ENCODE measurements at places on chromosomes 13 and 19.

- DNase-seq = no peak
These were observed 152.4 kb downstream of the TEX29 start for GRCh38 chr13:111472559-111473460.

DNA sequence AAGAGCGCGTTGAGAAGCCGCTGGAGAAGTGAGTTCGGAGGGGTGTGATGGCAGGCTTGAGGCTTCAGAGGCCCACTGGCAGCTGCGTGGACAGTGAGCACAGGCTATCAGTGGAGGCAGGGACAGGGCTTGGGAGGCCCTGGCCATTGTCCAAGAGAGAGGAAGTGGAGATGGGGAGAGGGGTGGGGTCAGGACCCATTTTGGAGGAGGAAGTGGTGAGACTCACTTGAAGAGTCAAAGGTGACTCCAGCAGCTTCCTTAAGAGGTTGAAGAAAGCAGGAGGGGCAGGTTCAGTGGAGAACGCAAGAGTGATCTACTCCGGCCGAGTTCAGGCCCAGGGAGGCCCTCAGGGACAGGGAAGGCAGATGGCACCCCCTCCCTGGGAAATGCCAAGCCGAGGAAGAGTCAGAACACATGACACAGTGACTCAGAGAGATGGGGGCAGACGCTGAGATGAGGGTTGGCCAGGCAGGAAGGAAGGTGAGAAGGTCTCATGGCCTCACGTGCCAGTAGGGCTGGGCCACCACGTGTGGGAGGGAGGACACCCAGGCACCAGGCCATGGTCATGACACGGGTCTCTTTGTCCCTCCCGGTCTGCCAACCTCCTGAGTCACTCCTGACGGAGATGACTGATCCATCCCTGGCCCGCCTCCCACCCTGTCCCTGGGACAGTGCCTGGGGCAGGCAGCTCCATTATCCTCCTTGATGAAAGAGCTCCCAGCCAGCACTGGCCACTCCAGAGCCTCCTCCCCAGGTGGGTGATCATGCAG lies 10.1 kb upstream of the CD22 start:
- DNase-seq = peak; percentile 88

DNA sequence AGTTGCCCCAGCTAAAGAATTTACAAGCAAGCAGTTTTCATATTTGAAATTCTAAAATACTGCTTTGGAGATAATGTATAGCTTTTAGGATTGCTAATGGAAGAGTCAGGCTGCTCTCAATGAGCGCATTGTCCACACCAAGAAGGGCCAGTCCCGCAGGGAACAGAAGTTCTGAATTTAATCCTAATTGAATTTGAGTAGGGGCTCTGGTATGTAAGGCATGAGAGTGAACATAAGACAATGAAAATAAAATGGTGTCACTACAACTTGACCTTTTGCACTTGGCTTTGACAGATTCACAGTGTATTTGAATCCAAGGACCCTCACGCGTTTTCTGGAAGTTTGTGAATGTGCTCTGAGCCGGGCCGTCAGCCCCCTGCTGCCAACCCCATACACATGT lies 32.6 kb downstream of the RAB20 start:
- DNase-seq = no peak

- DNase-seq = no peak
These were observed 37.3 kb downstream of the SOX1 start for GRCh38 chr13:112103961-112104880.

DNA sequence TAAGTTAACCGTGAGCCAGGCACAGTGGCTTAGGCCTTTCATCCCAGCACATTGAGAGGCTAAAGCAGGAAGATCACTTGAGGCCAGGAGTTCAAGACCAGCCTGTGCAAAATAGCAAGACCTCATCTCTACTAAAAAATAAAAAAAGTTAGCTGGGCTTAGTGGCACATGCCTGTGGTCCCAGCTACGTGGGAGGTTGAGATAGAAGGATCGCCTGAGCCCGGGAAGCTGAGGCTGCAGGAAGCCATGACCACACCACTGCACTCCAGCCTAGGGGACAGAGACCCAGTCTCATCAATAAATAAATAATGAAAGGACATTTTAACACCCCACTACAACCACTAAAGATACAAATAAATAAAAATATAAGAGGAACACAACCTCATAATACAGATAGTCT lies 21.6 kb downstream of the LSM14A start:
- no peak for DNase-seq

DNA sequence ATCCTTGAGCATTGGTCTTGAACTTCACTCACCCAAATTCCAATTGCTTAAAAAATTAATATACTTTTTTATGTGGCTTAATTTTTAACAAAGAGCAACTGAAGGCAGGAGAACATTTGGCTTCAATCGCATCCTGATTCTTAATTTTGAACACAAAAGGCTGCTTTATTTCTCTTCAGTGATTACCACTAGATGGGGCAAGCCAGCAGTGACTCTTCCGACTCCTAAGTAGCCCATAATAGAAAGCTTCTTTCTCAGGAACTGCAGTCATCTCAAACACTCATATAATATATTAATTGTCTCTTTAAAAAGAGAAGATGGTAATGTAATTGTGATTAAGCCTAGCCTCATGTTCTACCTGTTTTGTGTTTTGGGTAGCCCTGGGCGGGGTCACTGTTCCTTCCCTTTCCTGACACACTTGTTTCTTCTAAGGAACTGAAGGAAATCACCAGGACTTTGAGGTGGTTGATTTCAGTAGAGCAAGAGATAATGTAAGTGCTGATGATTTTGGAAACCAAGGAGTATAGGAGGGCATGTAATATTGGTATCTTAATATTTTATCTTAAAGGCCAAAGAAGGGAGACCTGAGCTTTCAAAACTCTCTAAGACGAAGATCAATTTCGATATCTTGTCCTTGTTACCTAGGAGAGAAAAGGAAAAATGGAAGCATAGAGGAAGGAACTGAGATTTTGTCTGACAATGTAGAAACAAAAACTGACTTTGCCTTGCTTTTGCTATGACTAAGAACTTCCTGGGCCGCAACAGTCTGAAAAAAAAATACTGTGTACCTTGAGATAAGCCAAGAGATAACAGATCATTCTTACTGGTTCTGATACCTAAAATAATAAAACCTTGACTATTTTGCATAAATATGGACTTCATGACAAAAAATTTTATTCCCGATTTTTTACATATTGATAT lies 73.1 kb downstream of the TNFSF13B start:
- no peak for DNase-seq

DNA sequence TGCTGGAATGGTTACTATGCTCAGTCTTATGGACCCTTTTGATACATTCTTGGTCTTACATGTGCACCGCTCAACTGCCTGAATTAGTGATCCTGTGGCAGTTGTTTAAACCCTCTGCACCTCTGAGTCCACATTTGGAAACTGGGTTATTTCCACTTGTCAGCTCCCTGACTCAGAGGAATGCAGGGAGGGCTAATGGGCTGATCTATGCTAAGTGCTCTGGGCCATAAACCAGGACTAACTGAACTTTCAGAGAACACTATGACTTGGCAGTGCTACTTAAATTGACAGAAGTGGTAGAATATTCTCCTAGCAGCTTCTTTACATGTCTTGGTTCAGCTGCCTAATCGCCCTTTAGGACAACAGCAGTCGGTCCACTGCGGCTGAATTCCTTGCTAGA lies 26.8 kb upstream of the MED4 start:
- DNase-seq = no peak

GRCh38 chr19:38869160-38869835 lies 8.8 kb downstream of the RINL start:
- DNase-seq = no peak

DNA sequence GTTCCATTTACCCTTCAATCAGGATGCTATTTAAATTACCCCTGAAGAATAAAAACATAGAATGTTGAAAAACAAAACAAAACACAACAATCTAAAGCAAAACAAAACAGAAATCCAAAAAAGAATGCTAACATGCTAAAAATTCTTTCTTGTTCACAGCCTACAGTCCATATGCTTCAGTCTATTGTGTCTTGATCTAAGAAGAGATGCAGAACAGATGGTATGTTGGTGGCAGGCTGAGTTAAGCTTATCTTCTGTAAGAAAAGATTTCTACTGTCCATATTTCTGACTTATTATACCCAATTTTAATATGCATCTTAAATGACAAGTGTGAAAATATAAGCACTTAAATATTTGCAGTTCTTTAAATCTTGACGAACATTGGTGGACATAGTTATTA lies 356.1 kb upstream of the SLITRK1 start:
- no peak for DNase-seq

GRCh38 chr19:54297759-54298305 lies 15.1 kb downstream of the LILRA5 start:
- peak; percentile 57 for DNase-seq

DNA sequence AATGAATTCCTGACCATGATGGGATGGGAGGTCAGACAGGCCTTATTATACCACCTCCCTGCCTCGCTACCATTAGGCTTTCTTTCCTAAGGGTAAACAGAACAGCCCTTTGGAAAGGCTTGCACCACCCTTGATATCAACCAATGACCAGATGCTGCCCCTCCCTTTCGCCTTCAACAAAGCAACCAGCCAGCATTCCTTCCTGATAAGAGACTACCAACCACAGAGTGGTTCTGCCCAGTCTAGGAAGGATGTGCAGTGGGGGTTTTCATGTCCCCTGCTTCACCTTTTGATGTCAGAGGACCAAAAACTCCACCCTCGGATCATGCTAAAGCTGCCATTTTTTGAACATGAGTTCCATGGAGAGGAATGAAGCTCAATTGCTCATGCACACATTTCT lies 21.7 kb downstream of the TEX30 start:
- DNase-seq = no peak

- DNase-seq = no peak
These were observed 3.0 kb upstream of the SLC6A16 start for GRCh38 chr19:49327878-49328544.

- no peak for DNase-seq
These were observed 303.2 kb downstream of the TSHZ3 start for GRCh38 chr19:31046024-31046423.

DNA sequence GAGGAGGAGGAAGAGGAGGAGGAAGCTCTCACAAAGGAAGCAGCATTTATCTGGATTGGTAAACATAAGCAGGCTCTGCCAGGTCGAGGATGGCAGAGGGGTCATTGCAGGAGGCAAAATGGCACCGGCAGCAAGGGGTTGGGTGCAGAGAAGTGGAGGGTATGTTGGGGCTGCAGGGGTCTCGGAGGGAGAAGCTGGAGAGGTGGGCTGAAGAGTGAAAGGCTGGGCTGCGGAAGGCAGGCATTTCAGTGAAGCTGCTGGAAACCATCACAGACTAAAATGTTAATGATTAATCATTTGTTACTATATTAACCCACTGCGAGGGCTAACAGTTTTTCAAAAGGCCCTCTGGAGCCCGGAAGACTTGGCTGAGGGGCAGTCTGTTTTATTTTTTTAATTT lies 24.6 kb downstream of the TPT1 start:
- DNase-seq = no peak

DNA sequence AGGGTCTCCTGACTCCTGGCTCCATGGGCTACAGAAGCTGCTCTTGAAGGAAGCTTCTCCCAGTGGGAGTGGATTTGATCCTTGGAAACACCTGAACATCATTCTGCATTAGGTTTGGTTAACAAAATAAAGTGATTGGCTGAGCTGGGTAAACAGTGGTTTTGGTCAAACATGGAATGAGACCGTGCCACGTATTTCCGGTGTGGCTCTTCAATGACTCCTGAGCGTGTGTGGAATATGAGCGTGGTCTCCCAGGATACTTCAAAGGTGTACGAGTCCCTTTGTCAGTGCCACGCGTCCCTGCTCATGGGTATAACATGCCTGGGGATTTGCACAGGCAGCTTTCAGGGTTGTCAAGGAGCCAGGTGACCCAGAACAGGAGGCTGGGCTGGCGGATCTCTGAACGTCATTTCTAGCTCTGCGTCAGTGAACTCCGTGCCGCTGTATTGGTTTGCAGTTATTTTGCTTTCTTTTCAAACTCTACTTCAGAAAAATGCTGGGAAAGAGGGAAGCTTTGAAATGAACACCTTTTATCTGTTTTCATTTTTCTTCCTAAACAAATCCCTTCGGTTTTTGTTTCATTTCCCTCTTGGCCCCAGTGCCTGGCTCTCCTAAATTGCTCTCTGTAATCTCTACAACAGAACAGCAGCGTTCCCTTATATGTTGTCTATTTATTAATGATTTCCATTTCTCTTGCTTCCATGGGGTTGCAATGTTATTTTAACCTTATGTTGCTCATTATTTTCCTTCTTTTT lies 26.3 kb upstream of the GJB6 start:
- no peak for DNase-seq

- no peak for DNase-seq
These were observed 431 bp downstream of the FUT3 start for GRCh38 chr19:5850743-5851293.

DNA sequence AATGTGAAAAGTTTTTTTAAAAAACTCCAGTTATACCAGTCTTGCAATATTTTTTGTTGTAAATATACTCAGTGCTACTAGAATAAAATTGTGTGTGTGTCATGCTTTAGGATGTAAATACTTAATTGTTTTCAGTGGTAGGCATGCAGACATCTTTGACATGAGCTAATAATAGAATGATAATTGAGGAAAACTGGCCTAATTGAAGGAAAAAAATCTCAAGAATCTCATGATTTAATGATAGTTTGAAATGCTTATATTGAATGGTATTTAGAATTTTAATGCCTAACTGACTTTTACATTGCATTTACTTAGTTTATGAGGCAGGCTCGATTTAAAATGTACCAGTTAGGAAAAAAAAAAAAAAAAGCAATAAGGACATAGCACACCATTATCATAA lies 3.2 kb upstream of the MAB21L1 start:
- no peak for DNase-seq

DNA sequence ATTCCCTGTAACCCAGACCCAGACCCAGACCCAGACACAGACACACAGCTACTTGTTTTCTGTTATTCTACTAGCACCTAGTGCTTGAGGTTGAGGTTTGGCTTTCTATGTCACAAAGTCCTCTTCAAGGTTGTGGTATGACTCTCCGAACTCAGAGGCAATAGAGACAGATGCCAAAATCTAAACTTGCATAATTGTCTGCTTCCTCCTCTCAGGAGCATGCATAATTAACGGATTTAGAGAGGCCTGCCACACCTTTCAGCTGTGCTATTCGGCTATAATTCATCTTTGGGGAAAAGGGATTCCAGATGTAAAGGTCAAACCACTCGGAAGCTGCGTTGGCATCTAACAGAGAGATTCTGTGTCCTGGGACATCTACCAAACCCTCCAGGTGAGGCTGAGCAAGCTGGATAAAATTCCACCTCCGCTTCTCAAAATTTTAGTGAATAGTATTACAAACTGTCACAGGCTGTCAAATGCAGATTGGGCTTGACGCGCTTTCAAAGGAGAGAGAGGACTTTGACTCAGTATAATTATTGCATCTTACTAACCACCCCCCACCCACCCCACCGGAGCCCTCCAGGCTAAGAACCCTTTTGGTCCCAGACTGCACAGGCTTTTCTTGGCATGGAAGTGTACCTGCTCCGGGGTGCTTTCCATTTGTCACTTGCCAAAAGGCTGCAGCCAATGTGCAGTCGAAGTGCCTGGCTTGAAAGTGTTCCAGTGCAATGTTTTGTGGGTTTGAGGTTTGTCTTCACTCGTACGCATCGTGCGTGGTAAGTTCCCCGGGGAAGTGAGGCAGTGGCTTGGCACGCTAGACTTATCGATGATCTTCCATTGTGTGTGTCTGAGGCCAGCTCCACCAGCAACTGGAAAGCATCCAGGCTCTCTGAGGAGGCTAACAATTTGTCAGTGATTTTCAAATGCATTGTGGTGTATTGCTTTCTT lies 194.1 kb downstream of the TDRD3 start:
- no peak for DNase-seq

- DNase-seq = no peak
These were observed 40.8 kb upstream of the IGSF23 start for GRCh38 chr19:44572581-44572900.

GRCh38 chr13:96835546-96835945 lies 158.7 kb downstream of the OXGR1 start:
- no peak for DNase-seq

Data from suprapubic skin (tissue), 4 donors.